ENCODE measurements at places on chromosomes 2 and 18. TPM values are rescaled to one million over a fixed set of nuclear protein-coding genes. Genes with fewer than 3 reads are reported as not detected.

- DNase-seq: peak; percentile 96
These were observed 189.6 kb upstream of the SP5 start for GRCh38 chr2:170525566-170525900.

Gene CNGA3
- 4.3 TPM for total RNA-seq

Gene SLC11A1
- 19.0 TPM for total RNA-seq

Gene DNAJC5G
- not detected for total RNA-seq

- no peak for DNase-seq
These were observed 1250.1 kb upstream of the GYPC start for GRCh38 chr2:125405816-125406215.

Gene LYG1
- total RNA-seq: not detected

GRCh38 chr2:174680221-174680620 is 82.6 kb upstream of the WIPF1 start:
- no peak for DNase-seq

GRCh38 chr2:163467251-163467630 is 268.6 kb downstream of the FIGN start:
- no peak for DNase-seq

Data from sigmoid colon (tissue), 7 donors.